ENCODE measurements at places on chromosomes 12 and 14. TPM values are rescaled to one million over a fixed set of nuclear protein-coding genes. Genes with fewer than 3 reads are reported as not detected.

DNA sequence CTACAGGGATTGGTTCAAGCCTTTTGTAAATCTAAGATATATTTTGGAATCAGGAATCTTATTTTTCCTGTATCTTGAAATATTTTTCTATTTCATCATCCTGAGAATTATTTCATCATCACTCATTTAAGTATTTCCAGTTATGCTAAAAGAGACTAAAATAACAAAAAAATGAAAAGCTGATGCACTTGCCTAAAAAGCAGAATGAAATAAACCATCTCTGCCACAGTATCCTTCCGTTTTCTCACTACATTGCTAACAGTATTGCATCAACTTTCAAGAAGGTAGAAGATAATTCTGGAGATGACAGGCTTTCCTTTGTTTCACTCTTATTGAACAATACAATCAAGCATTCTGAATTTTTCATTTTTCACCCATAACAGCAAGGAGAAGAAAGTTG, 31.1 kb upstream of the EIF5 start:
- no peaks in the 10 kb centered on the region for H3K36me3 ChIP-seq
- peaks cover 7% of the 10 kb centered on the region for H3K27me3 ChIP-seq
- no peak overlapping the region for H3K27ac ChIP-seq
- H3K4me1 ChIP-seq, result no peaks in the 10 kb centered on the region
- H3K4me3 ChIP-seq, result no peak overlapping the region

DNA sequence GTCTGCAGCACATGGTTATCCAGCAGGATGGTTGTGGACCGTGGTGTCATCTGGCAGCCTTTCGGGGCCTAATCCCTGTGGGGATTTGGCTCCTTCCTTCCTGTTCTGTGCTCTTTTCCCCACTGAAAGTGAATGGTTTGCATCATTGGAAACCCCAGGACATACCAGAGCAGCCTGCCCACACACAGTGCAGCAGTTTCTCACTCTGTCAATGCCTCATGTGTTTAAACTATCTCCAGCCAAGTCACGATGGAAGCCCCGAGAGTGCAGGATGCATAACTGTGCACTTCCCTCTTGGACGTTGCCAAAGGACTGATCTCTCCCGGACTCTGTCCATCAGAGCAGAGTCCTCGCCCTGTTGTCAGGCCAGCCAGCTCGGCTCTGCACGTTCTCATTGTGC, 29.0 kb upstream of the AMN start:
- H3K4me1 ChIP-seq, result peaks cover 8% of the 10 kb centered on the region
- H3K27ac ChIP-seq, result no peak overlapping the region
- H3K27me3 ChIP-seq, result no peaks in the 10 kb centered on the region
- no peak overlapping the region for H3K4me3 ChIP-seq

- no peak overlapping the region for H3K27ac ChIP-seq
- H3K27me3 ChIP-seq, result no peaks in the 10 kb centered on the region
- no peaks in the 10 kb centered on the region for H3K36me3 ChIP-seq
- DNase-seq, result no peak
- no peak overlapping the region for H3K4me3 ChIP-seq
- H3K4me1 ChIP-seq, result no peaks in the 10 kb centered on the region
These were observed 12.6 kb upstream of the KLHDC2 start for GRCh38 chr14:49755378-49755777.

DNA sequence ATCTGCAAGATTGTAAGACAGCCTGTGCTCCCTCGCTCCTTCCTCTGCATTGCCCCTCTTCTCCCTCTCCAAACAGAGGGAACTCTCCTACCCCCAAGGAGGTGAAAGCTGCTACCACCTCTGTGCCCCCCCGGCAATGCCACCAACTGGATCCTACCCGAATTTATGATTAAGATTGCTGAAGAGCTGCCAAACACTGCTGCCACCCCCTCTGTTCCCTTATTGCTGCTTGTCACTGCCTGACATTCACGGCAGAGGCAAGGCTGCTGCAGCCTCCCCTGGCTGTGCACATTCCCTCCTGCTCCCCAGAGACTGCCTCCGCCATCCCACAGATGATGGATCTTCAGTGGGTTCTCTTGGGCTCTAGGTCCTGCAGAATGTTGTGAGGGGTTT, 37.4 kb downstream of the DAD1 start:
- peak; percentile 41 for DNase-seq
- H3K4me1 ChIP-seq, result peaks cover 93% of the 10 kb centered on the region
- peaks cover 4% of the 10 kb centered on the region for H3K27me3 ChIP-seq
- peak overlapping the region; percentile 80 for H3K4me3 ChIP-seq
- peak overlapping the region; percentile 99 for H3K27ac ChIP-seq

DNA sequence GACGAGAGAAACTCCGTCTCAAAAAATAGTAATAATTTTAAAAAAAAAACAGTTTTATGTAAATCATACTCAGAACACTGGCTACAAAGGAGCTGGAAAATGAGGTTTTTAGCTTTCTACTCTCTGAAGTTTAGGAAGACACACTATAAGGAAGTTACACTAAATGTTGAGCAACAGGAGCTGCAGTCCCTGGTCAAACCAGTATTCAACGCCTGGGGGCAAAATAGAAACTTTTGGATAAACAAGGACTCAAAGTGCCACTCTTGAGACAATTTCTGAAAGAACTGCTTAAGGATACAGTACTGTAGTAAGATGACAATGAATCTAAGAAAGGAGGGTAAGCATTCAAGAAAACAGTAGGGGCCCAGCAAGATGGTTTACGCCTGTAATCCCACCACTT, 29.3 kb downstream of the ACTR6 start:
- H3K4me3 ChIP-seq, result no peak overlapping the region
- DNase-seq, result no peak
- no peak overlapping the region for H3K27ac ChIP-seq

GRCh38 chr12:117994551-117995438, 21.7 kb upstream of the RFC5 start:
- peak; percentile 16 for DNase-seq
- no peak overlapping the region for H3K4me3 ChIP-seq
- H3K36me3 ChIP-seq, result peaks cover 2% of the 10 kb centered on the region
- peaks cover 4% of the 10 kb centered on the region for H3K27me3 ChIP-seq
- H3K4me1 ChIP-seq, result peaks cover 11% of the 10 kb centered on the region

DNA sequence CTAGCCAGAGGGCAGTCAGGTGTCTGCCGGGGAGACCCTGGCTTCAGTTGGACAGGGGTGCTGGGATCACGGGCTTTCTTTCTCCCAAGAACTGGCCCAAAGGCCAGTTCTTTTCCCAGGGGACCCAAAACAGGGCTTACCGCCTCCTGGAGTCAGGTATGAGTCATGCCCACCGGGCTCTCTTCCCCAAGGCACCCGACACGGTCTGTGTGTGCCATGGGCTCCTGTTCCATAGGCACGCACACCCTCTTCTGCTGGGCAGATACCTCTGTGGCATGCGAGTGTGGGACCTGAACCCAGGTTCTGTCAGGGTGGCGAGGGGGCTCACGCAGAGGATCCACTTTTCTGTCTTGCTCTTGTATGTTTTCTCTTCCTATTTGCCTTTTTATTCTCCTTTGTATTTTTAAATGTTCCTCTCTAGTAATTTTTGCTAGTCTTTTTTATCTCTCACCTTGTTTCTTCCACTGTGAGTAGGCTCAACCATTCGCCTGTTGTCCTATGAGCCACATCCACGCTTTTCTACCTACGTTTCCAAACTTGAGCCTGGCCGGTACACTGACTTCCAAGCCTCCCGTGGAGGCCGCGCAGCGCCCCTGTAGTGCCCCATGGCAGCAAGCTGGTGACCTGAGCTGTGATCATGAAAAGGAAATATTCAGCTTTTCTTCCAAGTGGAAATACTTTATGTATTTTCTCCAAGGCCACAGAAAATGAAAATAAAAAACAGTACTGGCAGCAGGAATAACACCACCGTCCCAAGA, 362.2 kb downstream of the CACNA1C start:
- H3K27me3 ChIP-seq, result peaks cover 4% of the 10 kb centered on the region
- no peak overlapping the region for H3K27ac ChIP-seq
- H3K36me3 ChIP-seq, result no peaks in the 10 kb centered on the region
- no peak for DNase-seq
- no peaks in the 10 kb centered on the region for H3K4me1 ChIP-seq

GRCh38 chr14:28765831-28766468, 637 bp upstream of the FOXG1 start:
- peaks cover 14% of the 10 kb centered on the region for H3K36me3 ChIP-seq
- peaks cover 8% of the 10 kb centered on the region for H3K4me1 ChIP-seq
- H3K27me3 ChIP-seq, result peaks cover 62% of the 10 kb centered on the region
- DNase-seq, result no peak

DNA sequence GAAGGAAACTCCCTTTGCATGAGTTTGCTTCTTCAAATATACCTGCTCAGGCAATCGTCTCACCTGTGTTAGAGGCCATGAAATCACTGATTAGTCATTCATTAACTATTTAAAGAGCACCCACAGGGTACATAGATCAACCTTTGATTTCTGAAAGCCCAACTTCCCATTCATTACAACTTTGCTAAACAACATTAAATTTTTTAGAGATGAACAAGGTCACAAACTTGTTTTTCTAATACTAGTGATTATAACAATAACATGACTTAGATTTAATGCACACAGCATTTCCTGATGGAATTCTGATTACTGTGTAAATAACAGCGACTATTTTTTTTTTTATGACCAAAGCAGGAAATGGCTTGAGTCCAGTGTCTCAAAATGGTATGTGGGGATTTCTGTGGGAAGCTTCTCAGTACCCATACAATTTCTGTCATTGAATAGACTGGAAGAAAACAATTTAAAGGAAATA, 5.4 kb upstream of the ERO1A start:
- no peaks in the 10 kb centered on the region for H3K27me3 ChIP-seq
- H3K27ac ChIP-seq, result no peak overlapping the region
- H3K4me1 ChIP-seq, result peaks cover 7% of the 10 kb centered on the region
- H3K36me3 ChIP-seq, result no peaks in the 10 kb centered on the region

GRCh38 chr12:1104088-1104800, 113.2 kb downstream of the ERC1 start:
- no peak for DNase-seq
- H3K27me3 ChIP-seq, result no peaks in the 10 kb centered on the region
- H3K36me3 ChIP-seq, result peaks cover 5% of the 10 kb centered on the region
- H3K27ac ChIP-seq, result no peak overlapping the region

- H3K36me3 ChIP-seq, result no peaks in the 10 kb centered on the region
- no peak overlapping the region for H3K4me3 ChIP-seq
- no peak for DNase-seq
- no peaks in the 10 kb centered on the region for H3K4me1 ChIP-seq
- peaks cover 3% of the 10 kb centered on the region for H3K27me3 ChIP-seq
- no peak overlapping the region for H3K27ac ChIP-seq
These were observed 91.1 kb downstream of the ARMH4 start for GRCh38 chr14:58060898-58061297.

DNA sequence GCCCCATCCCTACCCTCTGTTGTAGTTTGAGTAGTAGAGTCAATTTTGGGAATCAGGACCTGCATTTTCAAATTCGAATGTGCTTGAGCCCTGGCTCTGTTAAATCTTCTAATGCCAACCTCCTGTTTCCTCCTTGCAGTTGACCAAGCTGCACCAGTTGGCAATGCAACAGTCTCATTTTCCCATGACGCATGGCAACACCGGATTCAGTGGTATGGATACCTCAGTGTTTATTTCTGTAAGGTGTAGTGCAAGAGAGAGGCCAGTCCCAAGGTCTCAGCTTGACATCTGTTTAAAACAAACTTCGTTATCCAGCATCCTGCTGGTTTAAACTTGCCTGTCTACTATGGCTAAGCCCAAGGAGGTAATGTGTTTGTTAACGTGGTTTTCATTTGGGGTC, 15.2 kb downstream of the PCBP2 start:
- no peaks in the 10 kb centered on the region for H3K27me3 ChIP-seq
- H3K27ac ChIP-seq, result peak overlapping the region; percentile 1
- no peak overlapping the region for H3K4me3 ChIP-seq
- DNase-seq, result no peak

DNA sequence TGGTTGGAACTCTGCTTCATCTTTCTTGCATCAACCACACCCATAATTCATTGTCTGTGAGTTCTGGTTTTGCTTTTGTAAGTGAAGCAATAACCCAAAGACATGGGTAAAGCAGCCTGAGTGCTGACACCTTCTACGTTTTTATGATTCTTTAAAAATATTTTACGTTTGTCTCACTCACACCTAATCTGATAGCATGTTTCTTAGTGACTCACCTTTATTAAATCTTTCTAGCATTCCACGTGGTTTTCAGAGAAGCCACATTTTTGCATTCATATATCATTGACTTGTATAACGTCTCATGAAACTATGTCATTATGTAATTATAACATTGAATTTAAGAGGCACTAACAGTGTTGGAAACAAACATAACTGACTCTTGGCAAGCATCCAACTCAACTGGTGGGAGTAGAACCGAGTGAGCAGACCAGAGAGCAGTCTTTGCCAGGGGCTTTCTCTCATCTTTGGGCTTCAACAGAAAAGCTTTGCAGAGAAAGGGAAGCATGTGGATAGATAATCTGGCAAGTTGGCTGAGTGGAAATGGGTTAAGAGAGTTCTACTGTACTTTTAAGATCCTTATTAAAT, 118.8 kb downstream of the TPH2 start:
- no peak overlapping the region for H3K4me3 ChIP-seq
- H3K4me1 ChIP-seq, result no peaks in the 10 kb centered on the region
- DNase-seq, result no peak
- peaks cover 1% of the 10 kb centered on the region for H3K27me3 ChIP-seq
- no peaks in the 10 kb centered on the region for H3K36me3 ChIP-seq

GRCh38 chr12:75735853-75736252, 224.4 kb upstream of the KRR1 start:
- H3K27ac ChIP-seq, result no peak overlapping the region
- H3K4me3 ChIP-seq, result no peak overlapping the region
- no peaks in the 10 kb centered on the region for H3K36me3 ChIP-seq
- no peak for DNase-seq
- peaks cover 2% of the 10 kb centered on the region for H3K27me3 ChIP-seq

DNA sequence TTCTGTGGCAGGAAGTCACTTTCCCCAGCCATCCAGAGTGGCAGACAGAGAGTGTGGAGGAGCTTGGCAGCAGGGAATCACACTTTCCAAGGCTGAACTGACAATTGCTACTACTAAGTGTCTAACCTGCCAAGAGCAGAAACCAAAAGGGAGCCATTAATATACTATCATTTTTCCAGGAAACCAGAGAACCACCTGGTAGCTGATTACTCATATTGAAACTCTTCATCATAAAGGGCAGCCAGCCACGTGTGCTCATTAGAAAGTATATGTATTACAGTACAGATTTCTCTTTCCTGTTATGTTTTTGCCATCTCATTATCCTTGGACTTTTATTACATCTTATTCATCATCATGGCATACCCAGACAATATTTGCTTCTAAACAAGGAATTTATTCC, 374.9 kb downstream of the GXYLT1 start:
- no peak for DNase-seq
- H3K27me3 ChIP-seq, result no peaks in the 10 kb centered on the region
- no peaks in the 10 kb centered on the region for H3K36me3 ChIP-seq

LIMA1 gene
- 117 TPM for total RNA-seq

SERPINA10 gene
- not detected for total RNA-seq

CNTN1 gene
- total RNA-seq, result not detected

NANOG gene
- not detected for total RNA-seq

CCDC197 gene
- 0.44 TPM for total RNA-seq

DACT1 gene
- 4.3 TPM for total RNA-seq
